ELR (cell line): ENCODE measurements at places on chromosomes 1 and 21.

GRCh38 chr1:112375701-112376100 is 20.3 kb upstream of the CTTNBP2NL start:
- DNase-seq: no peak

GRCh38 chr1:197778366-197778945 is 3.2 kb upstream of the DENND1B start:
- DNase-seq: no peak

- DNase-seq: no peak
Observed at GRCh38 chr1:50421768-50422674, 1.2 kb downstream of the DMRTA2 start.

GRCh38 chr1:105872817-105873216 is 1183.7 kb upstream of the PRMT6 start:
- no peak for DNase-seq

GRCh38 chr1:147600119-147601111 is 59.1 kb downstream of the BCL9 start:
- peak; percentile 79 for DNase-seq

- peak; percentile 65 for DNase-seq
Observed at GRCh38 chr1:248618878-248619277, 16.0 kb downstream of the OR2T11 start.

- no peak for DNase-seq
Observed at GRCh38 chr1:167705250-167705649, 16.5 kb upstream of the MPZL1 start.

GRCh38 chr1:178124115-178124514 is 30.2 kb downstream of the RASAL2 start:
- no peak for DNase-seq

GRCh38 chr1:175221557-175222175 is 29.1 kb upstream of the KIAA0040 start:
- no peak for DNase-seq

DNA sequence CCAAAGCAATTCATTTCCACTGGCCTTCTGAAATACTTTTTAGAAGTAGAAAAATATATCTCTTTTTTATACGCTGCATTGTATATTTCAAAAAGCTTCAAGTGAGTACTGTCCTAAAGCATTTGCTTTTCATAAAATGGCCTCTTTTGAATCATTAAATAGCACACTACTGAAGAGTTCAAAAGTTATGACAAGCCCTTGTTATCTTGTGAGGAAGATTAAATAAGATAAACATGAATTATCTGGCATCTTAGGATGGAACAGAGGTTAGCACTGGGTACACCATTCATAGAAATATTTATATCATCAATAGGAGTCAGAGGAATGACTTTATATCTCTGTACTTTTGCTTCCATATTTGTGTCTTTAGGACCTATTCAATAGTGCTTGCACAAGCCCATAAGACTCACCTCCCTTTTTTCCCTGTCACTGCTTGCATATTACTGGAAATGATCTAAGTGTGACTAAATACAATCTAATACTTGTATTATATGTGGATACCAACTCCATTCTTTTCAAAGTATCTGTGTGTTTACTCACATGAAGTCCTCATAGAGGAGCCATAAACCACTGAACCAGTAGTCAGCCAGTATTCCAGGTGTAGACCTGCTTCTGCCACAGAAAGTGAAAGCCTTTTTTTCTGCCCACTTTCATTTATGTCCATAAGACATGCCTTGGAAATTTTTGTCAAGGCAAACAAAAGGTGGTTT is 274.2 kb upstream of the C1orf105 start:
- DNase-seq: peak; percentile 73
